Pancreas (tissue), 10 donors: ENCODE measurements at places on chromosomes 5 and 9.

GRCh38 chr9:113545068-113545467 is 81.5 kb downstream of the RGS3 start:
- DNase-seq: peak; percentile 13

GRCh38 chr9:114055061-114055460 is 23.0 kb downstream of the AMBP start:
- DNase-seq: no peak

DNA sequence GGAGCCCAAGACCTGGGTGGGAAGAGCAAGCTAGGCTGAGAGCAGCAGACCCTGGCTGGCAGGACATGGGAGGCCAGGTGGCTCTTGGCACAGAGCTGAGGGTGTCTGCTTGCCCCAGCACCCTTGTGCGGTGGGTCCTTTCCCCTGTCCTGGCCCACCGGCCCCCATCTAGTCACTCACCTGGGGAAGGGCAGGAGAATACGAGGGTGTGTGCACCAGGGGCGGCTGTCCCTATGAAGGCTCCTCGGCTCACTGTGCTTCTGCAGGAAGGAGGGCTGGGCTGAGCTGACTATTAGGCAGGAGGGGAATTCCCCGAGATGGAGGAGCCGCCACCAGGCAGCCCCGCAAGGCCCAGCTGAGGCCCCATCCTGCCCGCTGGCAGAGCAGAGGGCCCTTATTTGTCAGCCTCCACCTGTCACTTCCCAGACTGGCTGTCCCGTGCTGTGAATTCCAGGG is 6.1 kb upstream of the TNIP1 start:
- DNase-seq: no peak

GRCh38 chr5:95102687-95103086 is 182.2 kb downstream of the MCTP1 start:
- no peak for DNase-seq

GRCh38 chr5:60349891-60350415 is 350.0 kb downstream of the DEPDC1B start:
- no peak for DNase-seq

DNA sequence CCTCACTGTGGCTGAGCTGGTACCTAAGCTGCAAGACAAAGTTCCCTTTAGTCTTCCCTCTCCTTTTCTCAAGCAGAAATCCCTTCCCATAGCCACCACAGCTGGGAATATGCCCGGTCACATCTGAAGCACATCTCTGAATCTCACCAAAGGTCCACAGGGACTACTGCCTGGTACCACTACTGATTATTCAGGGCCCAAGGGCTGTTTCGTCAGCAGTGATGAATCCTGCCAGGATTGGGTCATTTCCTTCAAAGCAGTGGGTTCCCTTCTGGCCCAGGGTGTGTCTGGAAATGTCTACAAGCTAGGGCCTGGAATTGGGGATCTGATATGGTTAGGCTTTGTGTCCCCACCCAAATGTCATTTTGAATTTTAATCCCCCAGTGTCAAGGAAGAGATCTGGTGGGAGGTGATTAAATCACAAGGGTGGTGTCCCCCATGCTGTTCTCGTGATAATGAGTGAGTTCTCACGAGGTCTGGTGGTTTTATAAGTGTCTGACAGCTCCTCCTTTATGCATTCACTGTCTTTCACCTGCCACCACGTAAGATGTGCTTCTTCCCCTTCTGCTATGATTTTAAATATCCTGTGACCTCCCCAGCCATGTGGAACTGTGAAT is 83.2 kb upstream of the FST start:
- DNase-seq: no peak
